Epithelial cell of esophagus (primary cell): ENCODE measurements at places on chromosomes 3 and 15.

DNA sequence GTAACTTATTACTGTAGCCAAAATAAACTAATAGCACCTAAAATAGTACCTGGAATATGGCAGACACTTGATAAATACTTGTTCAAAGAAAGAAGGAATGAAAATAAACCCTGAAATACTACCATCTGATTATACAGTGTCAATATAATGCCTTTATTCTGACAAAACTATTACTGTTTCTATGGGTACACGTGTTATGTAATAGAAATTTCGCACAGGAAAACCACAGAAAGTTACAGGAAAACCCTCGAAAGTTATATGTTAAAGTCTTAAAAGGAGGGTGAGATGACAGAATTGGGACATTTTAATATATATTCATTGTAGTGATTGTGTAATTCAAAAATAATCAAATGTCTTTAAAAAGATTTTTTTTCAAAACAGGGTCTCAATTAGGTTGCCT lies 28.8 kb downstream of the ETFA start:
- DNase-seq, result no peak

- DNase-seq, result no peak
These were observed 63.7 kb downstream of the SPRED1 start for GRCh38 chr15:38316311-38316710.

GRCh38 chr3:142019794-142020320 lies 129.5 kb downstream of the TFDP2 start:
- peak; percentile 43 for DNase-seq

- no peak for DNase-seq
These were observed 33.4 kb upstream of the RSL24D1 start for GRCh38 chr15:55230051-55230670.

DNA sequence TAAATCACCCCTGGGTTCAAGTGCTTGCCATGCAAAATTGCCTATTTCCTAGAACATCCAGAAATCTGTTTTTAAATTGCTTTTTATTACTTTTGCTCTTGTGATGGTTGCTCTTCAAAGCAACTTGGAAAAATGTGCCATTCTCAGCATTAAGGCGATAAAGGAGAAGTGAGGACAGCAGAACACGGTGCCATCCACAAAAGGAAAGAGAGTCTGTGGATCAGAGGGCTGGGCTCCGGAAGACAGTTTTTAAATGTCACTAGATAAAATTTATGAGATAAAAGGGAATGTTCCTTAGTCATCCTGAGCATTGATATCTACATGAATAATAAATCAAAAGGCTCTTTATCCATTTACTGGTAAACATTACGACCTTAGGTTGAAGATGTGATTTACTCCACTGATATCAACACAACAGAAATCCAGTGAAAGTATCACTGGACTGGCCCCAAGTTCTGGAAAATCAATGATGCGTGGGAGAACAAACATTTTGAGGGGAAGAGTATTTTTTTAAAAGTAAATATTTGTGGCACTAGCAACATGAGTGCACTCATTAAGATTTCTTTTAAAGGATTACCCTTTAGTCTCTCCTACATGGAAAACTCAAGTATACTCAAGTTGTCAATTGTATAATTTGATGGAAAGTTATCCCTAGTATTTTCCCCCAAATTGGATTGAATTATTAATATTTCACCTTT lies 554.7 kb downstream of the FHIT start:
- no peak for DNase-seq

GRCh38 chr3:182172534-182172933 lies 460.8 kb downstream of the SOX2 start:
- peak; percentile 27 for DNase-seq

DNA sequence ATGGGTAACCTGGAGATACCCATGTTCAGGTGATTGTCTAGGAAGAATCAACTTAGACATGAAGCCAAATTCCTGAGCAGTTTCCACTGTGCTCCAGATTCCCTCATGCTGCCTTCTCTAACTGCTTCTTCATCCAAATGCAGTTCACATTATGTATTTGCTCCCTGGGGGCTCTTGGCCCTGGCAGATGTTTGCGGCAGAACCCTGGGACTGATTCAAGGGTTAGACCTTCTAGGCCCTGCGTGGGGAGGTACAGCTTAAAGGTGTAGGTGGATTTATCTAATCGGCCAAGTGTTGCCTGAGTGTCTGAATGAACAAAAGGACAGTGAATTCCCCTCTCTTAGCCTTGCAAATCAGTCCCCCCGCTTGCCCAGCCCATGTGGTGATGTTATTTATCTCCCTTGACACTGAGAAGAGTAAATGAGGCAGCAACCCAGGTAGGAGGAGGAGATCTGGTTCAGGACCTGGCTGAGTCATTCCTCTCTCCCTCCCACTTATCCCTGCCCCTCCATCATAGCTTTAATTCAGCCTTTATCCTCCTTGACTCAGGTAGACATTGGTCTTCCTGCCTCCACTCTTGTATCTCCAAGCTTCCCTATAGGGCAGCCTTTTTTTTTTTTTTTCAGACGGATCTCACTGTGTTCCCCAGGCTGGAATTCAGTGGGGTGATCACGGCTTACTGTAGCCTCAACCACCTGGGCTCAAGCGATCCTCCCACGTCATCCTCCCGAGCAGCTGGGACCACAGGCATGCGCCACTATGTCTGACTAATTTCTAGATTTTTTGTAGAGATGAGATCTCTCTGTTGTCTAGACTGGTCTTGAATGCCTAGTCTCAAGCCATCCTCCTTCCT lies 54.8 kb downstream of the MAGEF1 start:
- peak; percentile 87 for DNase-seq

- DNase-seq, result no peak
These were observed 20.8 kb upstream of the SRP14 start for GRCh38 chr15:40059821-40060220.

DNA sequence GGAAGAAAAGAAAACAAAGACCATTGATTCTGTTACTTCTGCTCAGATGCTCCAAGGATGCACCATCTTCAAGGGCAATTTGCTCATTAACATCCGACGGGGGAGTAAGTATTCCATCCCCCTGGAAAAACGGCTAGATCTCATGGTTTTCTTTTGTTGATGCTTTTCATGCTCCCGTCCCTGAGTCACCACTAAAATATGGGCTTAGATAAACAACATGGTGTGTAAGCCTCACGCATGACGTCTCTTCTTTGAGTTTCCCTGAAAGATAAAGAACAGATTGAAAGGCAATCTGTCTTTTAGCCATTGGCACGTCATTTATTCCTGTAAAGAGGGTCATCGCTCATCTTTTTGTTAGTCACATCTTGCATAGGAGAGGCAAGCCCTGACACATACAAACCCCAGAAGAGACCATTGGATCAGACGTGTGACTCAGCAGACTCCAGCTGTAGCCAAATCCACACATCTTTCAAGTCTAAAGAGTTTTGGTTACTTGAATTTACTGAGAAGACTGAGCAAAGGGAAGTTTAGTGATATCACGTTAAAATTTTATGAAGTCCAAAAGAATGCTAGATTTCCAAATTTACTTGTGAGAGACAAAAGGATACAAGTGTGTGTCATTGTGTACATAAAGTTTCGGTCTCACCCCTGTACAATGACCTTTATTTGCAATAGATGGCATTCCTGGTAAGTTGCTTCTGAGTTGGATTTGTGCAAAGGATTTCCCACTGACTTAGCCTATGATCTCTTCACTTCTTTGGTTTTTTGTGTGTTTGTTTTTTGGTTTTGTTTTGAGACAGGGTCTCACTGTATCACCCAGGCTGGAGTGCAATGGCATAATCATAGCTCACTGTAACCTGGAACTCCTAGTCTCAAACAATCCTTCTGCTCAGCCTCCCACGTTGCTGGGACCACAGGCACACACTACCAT lies 110.5 kb downstream of the PGPEP1L start:
- peak; percentile 99 for DNase-seq

GRCh38 chr3:151552589-151552988 lies 91.7 kb upstream of the IGSF10 start:
- DNase-seq, result no peak

DNA sequence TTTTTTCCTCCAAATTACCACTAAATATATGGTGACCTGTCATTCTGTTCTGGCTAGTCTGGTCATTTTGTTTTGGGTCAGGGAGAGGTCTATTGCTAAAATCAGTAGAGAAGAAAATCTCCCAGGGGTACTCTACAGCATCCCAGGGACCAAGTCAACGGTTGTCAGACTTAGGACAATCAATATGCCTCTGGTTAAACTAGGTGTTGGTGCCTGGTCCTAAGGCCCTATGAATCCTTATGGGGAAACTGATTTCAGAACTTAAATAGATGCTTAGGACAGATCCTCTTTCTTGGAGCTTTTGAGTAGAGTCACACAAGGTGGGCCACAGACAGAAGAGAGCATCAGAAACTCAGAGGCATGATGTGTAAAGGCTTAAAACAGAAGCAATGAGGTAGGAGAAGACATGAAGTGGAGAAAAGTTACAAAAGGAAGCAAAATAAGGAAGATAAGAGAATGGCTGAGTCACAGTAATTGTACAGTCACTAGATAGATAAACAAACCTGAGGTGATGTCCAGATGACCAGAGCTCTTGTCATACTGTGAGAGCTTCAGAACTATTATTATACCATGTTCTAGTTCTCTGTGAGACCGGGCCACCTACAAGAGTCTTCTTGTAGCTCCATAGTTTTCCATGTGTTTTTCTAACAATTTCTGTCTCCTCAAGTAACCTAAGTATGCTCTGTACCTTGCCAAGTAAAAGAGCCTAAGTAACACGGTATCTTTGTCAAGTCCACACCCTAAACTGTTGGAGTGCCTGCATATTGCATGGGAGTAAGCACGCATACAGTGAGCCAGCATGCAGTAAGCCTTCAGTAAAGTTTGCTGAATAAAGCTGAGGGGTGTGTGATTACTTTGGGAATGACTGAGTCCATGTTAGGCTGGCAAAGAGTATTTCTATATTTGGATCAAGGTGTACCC lies 44.6 kb upstream of the LEKR1 start:
- peak; percentile 83 for DNase-seq

- peak; percentile 42 for DNase-seq
These were observed 802.6 kb upstream of the ALCAM start for GRCh38 chr3:104564045-104564643.

DNA sequence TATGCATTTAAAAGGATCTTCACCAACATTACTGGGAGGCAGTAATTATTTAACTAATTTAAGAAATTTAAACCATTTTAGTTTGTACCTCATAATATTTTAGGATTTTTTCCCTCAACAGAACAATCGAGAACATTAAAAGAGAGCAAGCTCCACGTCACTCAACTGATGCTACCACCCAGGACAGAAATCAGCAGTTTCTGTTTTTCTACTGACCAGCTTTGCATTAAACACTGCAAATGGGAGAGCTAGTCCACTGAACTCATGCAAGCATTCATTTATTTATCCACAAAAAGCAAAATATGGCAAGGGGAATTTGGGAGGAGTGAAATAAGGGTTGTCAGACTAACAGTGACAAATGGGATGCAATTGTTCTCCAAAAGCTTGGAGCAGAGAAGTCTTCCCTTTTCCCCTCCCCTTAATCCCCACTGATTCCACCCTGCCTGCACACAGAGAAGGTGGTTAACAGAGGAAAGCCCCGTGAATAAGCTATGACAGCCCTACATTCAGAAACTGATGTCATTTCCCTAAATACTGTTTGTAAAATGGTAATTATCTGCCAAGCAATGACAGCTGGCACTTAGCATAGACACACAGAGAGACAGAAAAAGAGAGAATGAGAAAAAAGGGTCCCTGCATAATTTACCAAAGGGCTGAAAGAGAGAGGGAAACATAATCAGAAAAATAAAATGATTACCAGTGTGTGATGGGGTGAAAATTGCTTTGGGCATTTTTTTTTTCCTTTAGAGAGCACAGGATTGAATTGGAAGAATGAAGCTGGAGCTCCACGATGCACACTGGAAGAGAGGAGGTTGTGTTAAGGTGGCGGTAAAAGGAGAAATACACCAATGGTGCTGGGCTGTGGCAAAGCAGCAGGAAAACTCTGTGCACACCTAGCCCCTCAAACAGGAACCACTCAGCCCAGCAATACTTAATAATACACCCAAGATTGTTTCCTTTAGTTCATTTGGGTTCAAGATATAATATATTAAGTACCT lies 777.4 kb downstream of the TUSC7 start:
- DNase-seq, result no peak

- DNase-seq, result no peak
These were observed 343.5 kb upstream of the TRIM42 start for GRCh38 chr3:140334132-140334929.

GRCh38 chr3:65020281-65021160 lies 332.7 kb upstream of the ADAMTS9 start:
- DNase-seq, result no peak

DNA sequence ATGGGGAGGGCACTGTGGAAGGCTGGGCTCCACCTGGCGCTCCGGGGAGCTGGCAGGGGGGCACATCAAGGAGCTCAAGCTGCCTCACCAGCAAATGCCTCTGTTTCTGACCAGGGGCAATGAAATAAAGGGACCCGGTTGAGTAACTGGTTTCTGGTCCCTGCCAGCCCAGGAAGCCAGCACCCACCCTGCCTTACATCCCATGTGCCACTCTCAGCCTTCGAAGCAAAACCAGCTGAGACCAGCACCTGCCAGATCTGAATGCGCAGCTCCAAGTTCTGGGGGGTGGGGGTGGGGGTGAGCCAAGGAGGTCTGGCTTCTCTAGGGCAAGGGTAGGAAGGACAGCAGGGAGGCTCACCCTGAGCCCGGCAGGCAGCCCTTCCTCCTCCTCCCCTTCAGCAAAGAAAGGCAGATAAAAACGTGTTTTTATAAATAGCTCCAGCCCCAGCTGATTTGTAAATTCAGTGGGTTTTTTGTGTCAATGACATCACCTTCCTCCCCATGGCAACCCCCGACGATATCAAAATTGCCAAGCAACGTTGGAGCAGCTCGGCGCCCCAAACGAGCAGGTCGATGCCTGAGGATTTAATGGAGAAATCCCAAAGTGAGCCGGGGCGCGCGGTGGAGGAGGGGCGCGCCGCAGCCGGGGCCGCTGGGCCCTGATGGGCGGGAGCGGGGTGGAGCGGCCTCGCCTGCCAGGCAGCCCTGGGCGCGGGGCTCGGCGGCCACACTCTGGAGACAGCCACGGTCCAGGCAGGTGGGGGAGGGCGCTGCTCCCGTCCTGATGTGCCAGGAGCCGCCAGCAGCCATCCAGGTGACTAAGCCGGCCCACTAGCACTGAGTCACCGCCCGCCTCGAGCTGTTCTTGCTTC lies at the start of gene PAK6:
Gene PAK6 (plus strand): TSS at position 532 of the 872 bp plus-strand sequence. CDS start 25,723 bp downstream, outside the sequence.
- DNase-seq, result peak; percentile 96

DNA sequence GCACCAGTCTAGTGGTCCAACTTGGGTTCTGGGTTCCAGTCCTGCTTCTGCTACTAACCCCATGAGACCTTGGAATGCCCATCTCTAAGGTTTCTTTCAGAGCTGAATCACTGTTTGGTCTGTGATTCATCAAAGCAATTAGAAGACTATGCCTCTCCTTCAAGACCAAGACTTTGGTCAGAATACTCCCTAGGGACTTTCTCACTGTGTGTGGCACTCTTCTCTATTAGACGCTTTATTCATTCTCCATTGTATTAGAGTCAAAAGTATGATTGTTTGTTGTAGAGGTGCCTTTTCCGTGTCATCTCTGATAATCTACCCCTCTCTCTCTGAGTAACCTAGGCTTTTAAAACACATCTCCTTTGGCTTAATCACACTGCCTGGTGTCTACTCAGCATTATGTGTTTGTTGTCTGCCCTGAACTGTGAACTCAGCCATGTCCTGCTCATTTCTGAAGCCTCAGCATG lies 90.5 kb downstream of the LPP start:
- DNase-seq, result peak; percentile 74

GRCh38 chr3:12750223-12750622 lies 8.8 kb downstream of the TMEM40 start:
- DNase-seq, result peak; percentile 72
